ENCODE measurements at places on chromosomes 11 and 22.
A peak's percentile ranks its signal among the peaks of the same experiment; 100 is the strongest.

- DNase-seq = no peak
Observed at GRCh38 chr11:110522471-110522870, 92.7 kb downstream of the FDX1 start.

GRCh38 chr22:50523458-50523805 lies 2.0 kb downstream of the SCO2 start:
- no peak for DNase-seq

- DNase-seq = no peak
Observed at GRCh38 chr22:18056161-18056666, 21.6 kb upstream of the PEX26 start.

- DNase-seq = no peak
Observed at GRCh38 chr22:20238901-20239675, 29.0 kb downstream of the RTN4R start.

GRCh38 chr22:23970816-23971486 lies 3.3 kb downstream of the DDT start:
- DNase-seq = no peak

DNA sequence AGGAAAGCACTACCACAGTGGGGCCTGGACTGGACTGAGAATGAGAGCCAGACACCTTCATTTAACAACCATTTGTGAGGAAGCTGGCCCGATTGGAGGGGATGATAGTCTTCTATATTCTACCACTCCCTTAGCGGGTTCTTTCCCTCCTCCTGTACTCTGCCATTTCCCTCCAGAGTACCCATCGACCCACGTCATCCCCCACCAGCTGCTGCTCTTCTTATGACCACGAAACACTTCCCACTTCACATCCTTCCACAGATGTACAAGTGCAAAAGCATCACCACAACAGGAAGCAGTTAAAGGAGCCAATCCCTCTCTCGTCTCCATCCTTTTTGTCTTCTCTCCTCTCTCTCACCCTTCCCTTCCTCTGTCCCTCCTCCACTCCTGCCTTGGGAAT lies 18.0 kb upstream of the UBASH3B start:
- DNase-seq = no peak

GRCh38 chr11:73729594-73730206 lies 31.2 kb downstream of the RAB6A start:
- DNase-seq = no peak

DNA sequence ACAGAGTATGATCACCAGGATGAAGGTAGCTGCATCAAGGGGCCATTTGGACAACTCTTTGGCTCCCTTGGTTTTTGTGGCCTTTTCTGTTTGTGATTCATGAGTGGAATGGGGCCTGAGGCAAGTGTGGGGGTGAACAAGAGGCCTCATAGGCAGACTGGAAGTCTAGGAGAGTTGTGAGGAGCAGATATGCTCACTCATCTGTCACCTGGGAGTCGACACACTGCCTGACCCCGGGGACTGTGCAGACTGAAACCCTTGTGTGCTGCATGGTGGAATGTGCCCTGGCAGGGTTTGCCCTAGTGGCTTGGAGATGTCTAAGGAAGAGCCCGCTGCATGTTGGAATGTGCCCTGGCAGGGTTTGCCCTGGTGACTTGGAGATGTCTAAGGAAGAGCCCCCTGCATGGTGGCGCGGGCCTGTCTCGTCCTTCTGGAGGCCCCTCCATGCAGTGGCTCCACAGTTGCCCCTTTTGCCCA lies 60.0 kb downstream of the MED15 start:
- no peak for DNase-seq

DNA sequence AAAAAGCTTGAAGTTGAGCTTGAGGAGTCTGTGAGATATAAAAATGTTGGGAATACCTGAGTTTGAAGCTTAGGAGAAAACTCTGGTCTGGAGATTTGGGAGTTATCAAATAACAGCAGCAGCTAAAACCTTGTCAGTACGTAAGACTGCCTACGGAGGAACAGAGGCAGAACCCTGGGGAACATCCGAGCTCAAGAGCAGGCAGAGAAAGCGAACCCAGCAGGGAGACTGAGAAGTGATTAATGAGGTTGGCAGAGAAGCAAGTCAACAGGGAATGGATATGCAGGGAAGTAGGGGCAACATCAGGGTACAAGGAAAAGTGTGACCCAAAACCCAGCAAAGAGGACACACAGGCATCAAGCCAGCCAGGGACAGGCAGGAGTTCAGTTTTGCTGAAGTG lies 12.6 kb upstream of the MTFP1 start:
- DNase-seq = no peak

DNA sequence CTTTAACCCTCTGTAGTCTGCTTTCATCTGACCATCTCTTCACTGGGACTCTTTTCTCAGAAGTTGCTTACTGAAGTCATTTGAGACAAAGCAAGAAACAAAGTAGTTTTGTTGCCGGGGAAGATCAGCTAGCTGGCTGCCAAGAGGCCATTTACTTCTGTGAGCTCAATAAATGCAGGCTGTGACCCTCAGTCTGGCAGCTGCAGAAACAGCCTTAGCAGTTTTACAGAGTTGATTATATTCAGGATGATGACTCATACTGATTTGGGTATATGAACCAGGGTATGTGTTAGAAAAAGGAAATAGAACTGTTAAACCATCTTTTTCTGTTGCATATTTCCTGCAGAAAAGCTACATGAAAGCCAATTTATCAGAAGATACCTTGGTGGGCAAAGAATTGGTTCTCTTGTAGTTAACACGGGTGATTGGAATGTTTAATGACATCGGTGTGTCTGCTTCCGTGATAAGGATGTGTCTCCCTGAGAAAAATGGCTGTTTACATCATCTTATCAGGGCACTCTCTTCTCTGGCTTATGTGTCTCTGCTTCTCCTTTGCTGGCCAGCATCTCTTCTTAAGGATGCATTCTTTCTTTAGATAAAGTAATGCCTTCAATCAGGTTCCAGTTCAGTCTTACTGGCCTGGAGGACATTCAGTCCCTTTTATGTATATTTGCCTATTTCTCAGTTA lies 18.5 kb downstream of the FIBIN start:
- DNase-seq = no peak

GRCh38 chr11:44659641-44660040 lies 67.1 kb upstream of the TSPAN18 start:
- no peak for DNase-seq

- no peak for DNase-seq
Observed at GRCh38 chr11:122721201-122721963, 65.9 kb downstream of the UBASH3B start.

DNA sequence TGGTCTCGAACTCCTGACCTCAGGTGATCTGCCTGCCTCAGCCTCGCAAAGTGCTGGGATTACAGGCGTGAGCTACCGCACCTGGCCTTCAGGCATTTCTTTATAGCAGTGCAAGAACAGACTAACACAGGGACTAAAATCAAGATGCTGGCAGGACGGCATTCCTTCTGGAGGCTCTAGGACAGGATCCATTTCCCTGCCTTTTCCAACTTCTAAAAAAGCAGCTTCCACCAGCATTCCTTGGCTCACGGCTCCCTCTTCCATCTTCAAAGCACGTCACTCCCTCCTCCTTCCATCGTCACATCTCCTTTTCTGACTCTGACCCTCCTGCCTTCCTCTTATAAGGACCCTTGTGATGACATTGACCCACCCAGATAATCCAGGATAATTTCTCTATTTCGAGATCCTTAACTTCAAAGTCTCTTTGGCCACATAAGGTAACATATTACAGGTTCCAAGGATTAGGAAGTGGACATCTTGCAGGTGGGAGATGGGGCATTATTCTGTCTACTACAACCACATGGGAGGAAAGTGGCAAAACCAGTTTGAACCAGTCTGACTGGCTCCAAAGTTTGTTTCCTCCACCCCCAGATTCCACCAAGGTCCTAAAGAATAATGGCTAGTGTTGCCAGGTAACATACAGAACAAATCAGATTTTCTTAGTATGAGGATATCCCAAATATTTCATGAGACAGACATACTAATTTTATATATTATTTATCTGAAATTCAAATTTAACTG lies 172.5 kb downstream of the MN1 start:
- DNase-seq = no peak

DNA sequence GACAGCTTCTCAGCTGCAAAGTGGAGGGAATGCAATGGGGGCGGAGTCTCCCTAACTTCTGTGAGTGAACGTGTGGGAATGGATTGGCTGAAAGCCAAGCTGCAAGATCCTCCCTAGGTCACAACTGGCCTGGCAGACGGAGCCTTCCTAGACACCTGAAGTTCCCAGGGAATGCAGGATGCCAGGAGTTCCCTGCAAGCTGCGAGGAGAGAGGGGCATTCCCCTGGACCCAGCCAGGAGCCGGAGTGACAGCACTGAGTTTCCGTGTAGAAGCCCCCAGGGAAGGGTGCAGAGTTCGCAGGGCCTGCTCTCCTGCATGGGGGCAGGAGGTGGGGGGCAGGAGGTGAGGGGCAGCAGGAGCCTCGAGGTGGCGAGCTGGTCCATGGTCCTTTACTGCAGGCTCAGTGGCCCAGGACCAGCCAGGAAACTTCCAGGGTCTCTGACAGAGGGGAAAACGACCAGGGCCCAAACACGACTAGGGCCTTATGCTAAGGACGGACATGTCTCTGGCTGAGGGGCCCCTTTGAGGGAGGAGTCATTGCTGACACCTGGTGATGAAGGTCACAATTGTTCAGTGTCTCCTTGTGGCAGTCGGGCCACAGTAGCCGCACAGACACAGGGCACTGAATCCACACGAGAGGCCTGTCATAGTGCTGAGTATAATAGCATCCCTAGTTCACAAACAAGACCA lies 141.4 kb downstream of the FBXO7 start:
- no peak for DNase-seq

GRCh38 chr11:84300092-84300491 lies 1013.9 kb upstream of the CCDC90B start:
- no peak for DNase-seq

DNA sequence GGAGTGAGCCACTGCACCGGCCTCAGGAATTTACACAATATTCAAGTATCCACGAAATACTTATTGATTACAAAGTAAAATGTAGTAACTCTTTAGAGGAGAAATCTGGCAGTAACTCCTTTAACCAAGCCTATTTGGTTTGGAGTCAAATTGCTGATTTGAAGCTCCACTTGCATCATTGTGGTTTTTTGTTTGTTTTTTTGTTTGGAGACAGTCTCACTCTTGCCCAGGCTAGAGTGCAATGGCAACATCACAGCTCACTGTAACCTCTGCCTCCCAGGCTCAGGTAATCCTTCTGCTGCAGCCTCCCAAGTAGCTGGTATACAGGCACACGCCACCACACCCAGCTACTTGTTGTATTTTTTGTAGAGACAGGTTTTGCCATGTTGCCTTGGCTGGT lies 6.4 kb upstream of the QSER1 start:
- no peak for DNase-seq

- DNase-seq = peak; percentile 34
Observed at GRCh38 chr11:67504950-67505581, at the start of gene PITPNM1. TSS of gene PITPNM1 (minus strand) at chr11:67505363. CDS start at chr11:67504180, 1,183 bp downstream.

DNA sequence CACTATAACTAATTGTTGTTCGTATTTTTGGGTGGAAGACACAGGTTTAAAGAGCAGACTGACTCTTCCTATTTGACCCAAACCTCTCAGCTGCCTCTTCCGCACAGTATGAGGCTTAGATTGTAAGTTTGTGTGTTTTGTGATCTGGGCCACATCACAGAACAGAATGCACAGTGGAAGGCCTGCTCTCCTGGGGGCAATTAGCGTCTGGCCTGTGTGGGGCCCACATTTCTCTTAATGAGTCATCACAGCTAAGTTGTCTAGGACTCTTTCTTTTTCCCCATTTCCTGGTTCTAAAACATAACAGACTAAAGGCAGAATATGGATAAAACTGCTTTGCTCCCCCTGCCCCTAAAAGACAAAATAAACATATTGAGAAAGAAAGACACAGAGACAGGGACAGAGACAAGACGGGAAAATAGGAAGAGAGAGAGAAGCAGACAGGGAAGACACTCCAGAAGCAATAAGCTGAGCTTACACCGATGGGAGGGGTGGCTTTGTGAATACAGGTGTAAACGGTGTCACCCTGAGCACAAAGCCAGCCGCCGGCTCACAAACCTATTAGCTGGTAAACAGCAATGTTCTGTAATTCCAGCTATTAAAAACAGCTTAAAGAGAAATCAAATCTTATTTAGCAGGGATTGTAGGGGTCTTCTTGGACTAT lies 127.4 kb upstream of the OPCML start:
- DNase-seq = no peak

DNA sequence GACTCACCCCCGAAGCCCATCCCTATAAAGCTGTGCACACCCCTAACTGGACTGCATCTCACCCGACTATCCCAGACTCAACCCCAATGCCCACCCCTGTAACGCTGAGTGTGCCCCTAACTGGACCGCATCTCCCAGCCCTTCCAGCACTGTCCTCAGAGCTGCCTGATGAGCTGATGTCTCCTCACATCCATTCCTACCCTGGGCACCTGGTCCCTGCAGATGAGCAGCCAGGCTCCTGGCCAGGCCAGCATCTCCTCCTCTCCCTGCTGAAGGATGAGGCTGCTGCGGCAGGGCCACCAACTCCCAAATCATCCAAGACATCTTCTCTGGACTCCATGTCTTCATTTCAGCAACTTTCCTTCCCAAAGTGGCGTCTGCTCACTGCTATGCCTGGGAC lies 332.1 kb downstream of the CTTN start:
- no peak for DNase-seq

DNA sequence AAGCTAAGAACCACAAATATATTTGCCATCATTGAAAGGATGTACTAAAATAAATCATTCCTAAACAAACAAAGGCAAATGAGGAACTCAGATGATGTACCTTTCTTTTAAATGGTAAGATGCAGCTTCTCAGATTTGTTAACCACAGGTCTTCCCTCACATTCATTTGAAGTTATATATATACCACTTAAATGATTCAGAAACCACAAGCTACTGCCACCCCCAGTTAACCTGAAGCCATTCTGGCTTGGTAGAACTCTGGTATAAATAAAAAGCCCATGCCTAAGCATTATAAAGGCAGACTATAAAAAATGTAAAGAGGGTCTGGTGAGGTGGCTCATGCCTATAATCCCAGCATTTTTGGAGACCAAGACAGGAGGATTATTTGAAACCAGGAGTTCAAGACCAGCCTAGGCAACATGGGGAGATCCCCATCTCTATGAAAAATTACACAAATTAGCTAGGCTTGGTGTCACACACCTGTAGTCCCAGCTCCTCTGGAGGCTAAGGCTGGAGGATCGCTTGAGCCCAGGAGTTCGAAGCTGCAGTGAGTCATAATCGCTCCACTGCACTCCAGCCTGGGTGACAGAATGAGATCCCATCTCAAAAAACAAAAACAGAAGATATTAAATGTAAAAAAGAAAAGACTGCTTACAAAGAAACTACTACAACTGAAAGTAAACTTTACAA lies 1185.3 kb downstream of the JRKL start:
- DNase-seq = no peak

- no peak for DNase-seq
Observed at GRCh38 chr11:73273222-73273895, 1.2 kb downstream of the P2RY6 start.

- DNase-seq = no peak
Observed at GRCh38 chr11:115759622-115760460, 255.6 kb upstream of the CADM1 start.

DNA sequence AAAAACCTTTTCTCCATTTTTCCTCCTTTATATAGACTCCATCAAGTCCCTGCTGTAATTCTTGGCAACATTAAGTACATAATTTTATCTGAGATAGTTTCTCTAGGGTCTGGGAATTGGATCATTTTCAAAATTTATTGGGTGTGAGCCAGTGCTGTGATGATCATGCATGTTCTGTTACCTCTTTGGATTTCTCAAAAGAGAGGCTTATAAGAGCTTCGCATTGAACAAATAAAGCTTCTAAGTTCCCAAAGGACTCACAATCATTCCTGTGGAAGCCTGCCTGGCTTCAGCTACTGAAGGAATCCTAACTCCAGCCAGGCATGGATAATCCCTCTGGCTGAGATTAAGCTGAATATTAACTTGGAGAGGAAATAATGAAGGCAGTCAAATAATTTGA lies 208.5 kb downstream of the RAB38 start:
- no peak for DNase-seq

All from D721Med (cell line).